GM23248 (cell line): ENCODE measurements at places on chromosomes 16 and 17. TPM values are rescaled to one million over a fixed set of nuclear protein-coding genes. Genes with fewer than 3 reads are reported as not detected.

- no peaks in the 10 kb centered on the region for H3K36me3 ChIP-seq
- H3K4me1 ChIP-seq, result peaks cover 8% of the 10 kb centered on the region; the same call in 1 of the 2 replicates
- DNase-seq, result no peak
- peak overlapping the region; percentile 92 for H3K4me3 ChIP-seq
- H3K27me3 ChIP-seq, result no peaks in the 10 kb centered on the region
- 0 out of 2 replicates have a peak overlapping the region, but pooled peaks have one; percentile 78 for H3K27ac ChIP-seq
These were observed 35.1 kb downstream of the DDX19A start for GRCh38 chr16:70381604-70382342.

DNA sequence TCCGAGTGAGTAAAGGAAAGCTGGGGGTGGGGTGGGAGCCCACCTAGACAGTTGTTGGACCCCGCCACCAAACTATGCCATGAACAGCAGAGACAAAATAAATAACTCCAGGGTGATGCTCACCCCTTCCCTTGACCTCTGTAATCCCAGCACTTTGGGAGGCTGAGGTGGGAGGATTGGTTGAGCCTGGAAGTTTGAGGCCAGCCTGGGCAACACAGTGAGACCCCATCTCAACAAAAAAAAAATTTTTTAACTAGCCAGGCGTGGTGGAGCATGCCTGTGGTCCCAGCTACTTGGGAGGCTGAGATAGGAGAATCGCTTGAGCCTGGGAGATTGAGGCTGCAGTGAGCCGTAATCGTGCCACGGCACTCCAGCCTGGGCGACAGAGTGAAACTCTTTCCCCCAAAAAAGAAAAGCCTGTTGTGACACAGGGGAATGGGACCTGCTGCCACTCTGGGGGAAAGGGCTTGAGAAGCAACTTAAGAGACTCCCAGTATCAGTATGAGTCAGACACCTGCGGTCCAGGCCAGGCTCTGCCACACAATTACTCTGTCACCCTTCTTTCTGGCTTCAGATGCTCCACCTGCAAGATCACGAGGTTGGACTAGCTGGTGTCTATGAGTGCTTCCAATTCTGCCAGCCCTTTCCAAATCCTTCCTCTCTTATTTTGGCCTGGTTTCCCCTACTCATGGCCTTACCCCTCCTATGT is 5.0 kb downstream of the SGCA start:
- no peaks in the 10 kb centered on the region for H3K36me3 ChIP-seq
- no peak overlapping the region for H3K4me3 ChIP-seq
- no peak for DNase-seq
- H3K27me3 ChIP-seq, result no peaks in the 10 kb centered on the region
- H3K27ac ChIP-seq, result no peak overlapping the region

DNA sequence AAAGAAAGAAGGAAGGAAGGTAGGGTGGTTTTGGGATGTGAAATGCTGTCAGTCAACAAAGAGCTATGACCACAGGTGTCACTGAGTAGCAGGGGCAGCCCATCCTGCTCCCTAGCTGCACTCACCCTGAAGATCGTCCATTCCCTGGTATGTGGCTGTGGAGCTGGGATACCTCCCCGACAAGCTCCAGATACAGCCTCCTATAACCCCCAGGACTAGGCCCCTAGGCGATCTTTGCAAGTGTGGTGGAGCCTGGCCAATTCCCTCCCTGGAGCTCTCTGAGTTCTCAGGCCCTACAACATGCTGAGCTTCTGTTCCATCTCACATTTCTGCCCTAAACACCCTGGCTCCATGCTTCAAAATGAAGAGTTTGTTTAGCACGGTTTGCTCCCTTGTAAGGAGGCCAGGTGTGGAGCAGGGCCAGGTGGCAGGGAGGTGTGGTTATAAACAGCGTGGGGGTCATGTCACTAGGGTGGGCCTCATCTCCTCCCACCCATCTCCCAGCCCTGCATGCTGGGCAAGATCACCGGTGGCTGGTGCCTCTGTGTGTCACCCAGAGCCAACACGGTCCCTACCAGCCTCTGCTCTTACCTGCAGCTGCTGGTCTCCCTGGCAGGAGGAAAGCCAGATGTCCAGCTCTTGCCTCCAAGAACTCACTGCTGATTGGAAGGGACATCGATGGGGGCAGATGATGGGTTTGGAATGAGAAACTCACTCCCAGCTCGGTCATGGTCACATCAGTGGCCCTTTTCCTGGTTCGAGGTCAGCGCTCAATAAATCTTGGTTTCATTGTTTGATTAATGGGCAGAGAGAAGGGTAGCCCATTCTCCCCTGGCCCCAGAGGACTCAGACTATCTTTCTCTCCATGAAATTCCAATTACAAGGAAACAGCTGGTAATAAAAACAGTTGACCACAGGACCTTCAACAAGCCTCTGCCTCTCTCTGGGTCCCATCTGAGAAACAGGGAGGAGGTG is 511.0 kb upstream of the CDH5 start:
- H3K27me3 ChIP-seq, result no peaks in the 10 kb centered on the region
- no peaks in the 10 kb centered on the region for H3K36me3 ChIP-seq
- no peak overlapping the region for H3K4me3 ChIP-seq
- H3K27ac ChIP-seq, result no peak overlapping the region
- no peaks in the 10 kb centered on the region for H3K4me1 ChIP-seq

- H3K27ac ChIP-seq, result no peak overlapping the region
- no peaks in the 10 kb centered on the region for H3K27me3 ChIP-seq
- DNase-seq, result no peak
- no peaks in the 10 kb centered on the region for H3K36me3 ChIP-seq
These were observed 164.6 kb upstream of the C17orf78 start for GRCh38 chr17:37211136-37211535.

Gene SLC38A8
- total RNA-seq, result not detected in 2 replicates

Gene CYBA
- 332 and 338 TPM in 2 replicates for total RNA-seq

Gene TLCD2
- 2.2 and 2.8 TPM in 2 replicates for total RNA-seq
